Dorsolateral prefrontal cortex (tissue), 122 donors: ENCODE measurements at places on chromosomes 16 and 17.

GRCh38 chr17:32894245-32894644 lies 17.3 kb upstream of the MYO1D start:
- DNase-seq, result no peak

DNA sequence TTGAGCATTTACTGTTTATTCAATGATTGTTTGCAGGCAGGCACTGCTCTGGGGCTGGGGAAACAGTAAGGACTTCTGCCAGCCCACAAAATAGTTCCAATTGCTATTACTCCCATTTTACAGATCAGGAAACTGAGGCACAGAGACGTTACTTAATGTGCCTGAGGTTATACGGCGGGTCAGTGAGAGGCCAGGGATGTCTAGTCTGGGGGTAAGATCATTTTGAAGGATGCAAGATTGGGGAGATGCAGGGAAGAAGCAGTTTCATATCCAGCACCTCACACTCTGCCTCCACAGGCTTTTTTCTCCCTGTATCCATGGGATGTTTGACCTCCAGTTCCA lies 46.5 kb downstream of the ABAT start:
- no peak for DNase-seq

- DNase-seq, result no peak
Observed at GRCh38 chr17:45269912-45270311, 8.0 kb upstream of the SPATA32 start.

DNA sequence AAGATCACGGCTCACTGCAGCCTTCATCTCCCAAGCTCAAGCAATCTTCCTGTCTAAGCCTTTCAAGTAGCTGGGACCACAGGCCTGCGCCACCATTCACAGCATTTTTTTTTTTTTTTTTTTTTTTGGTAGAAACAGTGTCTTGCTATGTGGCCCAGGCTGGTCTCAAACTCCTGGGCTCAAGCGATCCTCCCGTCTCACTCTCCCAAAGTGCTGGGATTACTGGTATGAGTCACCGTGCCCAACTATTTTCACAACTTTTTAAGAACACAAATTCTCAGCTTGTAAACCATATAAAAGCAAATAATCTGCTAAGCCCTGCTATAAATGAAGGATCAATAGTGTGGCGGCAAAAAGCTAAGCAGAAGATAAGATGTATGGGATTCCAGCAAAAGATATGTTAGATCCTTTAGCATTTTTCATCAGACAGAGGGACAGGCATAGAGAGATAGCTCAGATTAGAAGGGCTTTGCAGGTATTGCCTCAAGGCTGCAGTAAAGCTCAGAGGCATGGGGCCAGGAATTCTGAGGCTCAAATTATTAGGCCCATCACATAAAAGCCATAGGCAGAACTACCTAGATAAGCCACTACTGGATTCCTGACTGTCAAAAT lies 55.1 kb downstream of the EMP2 start:
- DNase-seq, result no peak

GRCh38 chr17:62064029-62064790 lies 868 bp downstream of the MED13 start:
- DNase-seq, result no peak

DNA sequence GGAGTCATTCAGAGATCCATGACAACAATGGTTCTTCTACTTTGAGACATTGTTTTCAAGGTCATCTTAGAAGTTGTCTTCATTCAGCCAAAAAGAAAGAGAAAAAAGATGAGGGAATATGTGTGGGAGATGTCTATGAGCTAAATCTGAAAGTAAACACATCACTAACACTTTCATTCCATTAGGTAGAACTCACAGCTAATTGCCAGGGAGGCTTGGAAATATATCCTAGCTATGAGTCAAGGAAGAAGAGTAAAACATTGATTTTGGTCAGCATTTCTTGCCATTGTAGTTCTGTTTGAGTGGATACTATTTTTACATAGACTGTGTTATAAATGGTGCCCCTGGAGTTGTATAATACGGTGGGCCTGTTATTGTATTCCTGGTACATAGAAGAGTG lies 316.4 kb upstream of the MYOCD start:
- DNase-seq, result no peak

DNA sequence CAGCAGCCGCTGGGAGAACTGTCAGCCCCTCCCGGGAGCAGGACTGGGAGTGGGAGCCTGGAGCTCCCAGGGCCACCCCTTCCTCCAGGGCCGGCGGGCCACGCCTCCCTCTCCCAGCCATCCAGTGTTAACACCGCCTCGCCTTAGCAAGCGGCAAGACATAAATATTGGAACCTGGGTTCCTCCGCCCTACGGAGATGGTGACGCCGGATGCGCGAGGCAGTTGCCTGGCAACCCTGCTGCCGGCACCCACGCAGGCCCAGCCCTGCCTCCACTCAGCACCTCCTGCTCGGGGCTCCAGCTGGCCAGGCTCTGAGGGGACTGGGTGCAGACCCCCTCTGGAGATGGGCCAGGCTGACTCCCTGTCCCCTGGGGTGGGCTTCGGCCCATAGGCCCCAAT lies 27.4 kb upstream of the CACNA1H start:
- DNase-seq, result peak; percentile 21

DNA sequence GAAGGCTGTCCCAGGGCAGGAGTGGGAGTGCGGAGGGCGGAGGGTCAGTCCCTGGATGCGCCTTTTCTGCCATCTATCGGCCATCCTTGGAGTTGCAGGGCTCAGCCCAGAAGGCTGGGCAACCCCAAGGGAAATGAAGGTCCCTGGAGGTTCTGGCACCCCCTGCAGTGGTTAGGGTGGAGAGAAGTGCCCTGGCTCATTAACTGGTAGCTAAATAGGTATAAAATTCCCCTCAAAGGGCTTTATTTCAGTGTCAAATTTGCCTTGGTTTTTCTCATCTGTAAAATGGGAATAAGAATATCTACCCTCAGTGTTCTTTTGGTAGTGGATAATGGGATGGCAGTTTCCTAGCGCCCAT lies 22.4 kb downstream of the C17orf75 start:
- peak; percentile 85 for DNase-seq

DNA sequence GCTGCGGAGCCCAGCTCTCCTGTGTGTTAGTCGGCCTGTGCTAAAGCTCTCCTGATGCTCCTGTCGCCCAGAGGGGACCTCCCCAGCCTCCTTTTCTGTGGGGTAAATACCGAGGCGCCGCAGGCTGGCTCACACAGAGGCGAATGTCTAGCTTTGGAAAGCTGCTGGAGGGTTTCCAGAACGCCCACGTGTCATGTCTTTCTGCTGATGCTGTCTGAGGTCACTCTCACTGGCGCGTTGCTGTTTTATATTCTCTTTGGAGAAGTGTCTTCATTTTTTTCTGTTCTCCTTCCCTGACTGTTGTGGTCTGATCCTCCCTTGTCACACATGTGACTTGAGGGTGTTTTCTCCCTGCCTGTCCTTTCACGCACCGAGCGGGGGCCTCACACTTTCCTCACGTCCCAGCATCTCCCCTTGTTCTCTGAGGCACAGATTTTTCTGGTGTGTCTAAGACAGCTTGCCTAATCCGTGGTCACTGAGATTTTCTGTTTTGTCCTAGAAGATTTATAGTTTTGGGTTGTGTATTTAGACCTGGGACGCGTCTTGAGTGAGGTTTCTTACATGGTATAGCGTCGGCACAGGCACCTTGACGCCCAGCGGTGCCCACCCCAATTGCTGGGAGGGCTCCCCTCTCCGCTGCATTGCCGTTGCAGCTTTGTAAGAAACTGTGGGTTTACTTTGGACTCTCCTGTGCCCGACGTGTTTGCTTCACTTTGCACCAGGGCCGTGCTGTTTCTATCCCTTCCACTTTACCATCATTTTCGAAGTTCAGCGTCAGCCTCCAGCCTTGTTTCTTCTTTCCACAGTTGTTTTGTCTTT lies 92.1 kb upstream of the ZNF750 start:
- peak; percentile 90 for DNase-seq

GRCh38 chr16:50711862-50712559 lies 18.6 kb downstream of the NOD2 start:
- peak; percentile 64 for DNase-seq

DNA sequence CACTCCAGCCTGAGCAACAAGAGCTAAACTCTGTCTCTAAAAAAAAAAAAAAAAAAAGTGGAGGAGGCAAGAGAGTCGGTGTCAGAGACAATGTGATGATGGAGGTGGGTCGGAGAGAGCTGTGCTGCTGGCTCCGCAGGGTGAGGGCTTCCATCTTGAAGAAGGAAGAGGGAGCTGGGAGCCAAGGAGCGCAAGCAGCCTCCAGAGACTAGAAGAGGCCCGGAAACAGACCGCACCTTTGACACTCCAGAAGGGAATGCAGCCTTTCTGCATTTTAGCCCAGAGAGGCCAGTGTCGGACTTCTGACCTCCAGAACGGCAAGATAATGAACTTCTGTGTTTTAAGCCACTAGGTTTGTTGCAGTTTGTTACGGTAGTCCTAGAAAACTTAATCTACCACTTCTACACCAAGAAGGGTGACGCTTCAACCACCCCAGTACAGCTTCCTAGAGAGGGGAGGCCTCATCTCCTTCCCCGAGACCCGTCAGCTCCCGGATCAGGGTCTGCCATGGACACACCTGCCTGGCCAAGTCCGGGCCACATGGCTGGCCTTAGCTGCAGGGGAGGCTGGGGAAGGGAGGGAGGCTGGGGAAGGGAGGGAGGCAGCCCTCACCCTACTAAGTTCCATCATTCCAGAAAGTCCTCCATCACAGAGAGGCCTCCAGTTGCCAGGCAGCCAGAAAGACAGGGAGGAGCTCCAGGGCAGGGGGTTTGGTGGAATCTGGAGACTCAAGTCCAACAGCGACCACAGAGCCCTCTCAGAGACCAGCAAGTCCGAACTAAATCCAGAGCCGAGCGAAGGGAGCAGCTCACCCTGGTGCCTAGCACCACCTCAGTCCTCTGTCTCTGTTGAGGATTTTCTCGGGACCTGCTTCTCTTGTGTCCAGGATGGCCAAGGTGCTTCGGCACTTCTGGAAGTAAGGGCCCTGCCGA lies 13.2 kb upstream of the RBFOX3 start:
- DNase-seq, result peak; percentile 18

DNA sequence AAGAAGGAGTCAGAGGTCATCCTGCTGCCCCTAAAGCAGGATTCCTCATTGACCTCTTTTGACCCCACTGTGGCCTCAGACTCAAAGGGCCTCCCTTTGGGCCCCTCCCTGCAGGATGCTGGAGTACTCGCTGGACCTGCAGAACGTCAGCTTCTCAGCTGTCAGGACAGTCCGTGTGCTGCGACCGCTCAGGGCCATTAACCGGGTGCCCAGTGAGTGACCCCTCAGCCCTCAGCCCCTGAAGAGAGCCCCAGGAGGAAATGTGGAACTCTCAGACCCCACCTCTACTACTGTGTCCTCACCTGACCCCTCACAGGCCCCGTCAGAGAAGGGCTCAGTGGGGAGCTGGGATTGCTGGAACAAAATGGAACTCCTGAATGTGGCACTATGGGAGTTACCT lies 9.1 kb downstream of the CACNA1G start:
- no peak for DNase-seq

DNA sequence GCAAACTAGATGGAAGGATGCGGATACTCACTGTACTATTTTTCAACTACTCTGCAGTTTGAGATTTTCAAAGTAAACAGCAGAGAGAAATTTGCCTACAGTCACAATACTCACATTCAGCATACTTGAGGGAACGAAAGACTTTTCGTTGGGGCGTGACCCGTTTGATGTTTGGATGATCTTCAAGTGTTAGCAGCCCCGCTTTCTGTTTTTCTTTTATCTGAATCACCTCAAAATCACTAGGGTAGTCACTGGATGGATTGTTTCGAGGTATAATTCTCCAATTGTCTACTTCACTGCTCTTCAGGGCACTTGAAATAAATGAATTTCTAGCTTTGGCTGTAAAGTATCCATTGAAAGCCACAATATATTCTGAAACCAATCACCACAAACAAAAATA lies 17.8 kb downstream of the MBTPS1 start:
- DNase-seq, result no peak
